Upper lobe of left lung (tissue), 6 donors: ENCODE measurements at places on chromosomes 4 and X.

GRCh38 chrX:66126662-66127061 is 37.4 kb upstream of the HEPH start:
- H3K36me3 ChIP-seq = no peaks in the 10 kb centered on the region
- no peaks in the 10 kb centered on the region for H3K4me1 ChIP-seq
- H3K4me3 ChIP-seq = no peak overlapping the region
- no peak for DNase-seq

- no peaks in the 10 kb centered on the region for H3K36me3 ChIP-seq
- peak overlapping the region; percentile 87 for H3K4me3 ChIP-seq
- H3K27ac ChIP-seq = peak overlapping the region; percentile 85
These were observed 746 bp downstream of the PPAT start for GRCh38 chr4:56434599-56435139.

GRCh38 chr4:53576676-53577372 is 14.5 kb downstream of the LNX1 start:
- DNase-seq = no peak
- H3K27ac ChIP-seq = no peak overlapping the region

GRCh38 chrX:49101629-49101984 is 21.9 kb upstream of the WDR45 start:
- peaks cover 2% of the 10 kb centered on the region for H3K4me1 ChIP-seq
- DNase-seq = no peak

DNA sequence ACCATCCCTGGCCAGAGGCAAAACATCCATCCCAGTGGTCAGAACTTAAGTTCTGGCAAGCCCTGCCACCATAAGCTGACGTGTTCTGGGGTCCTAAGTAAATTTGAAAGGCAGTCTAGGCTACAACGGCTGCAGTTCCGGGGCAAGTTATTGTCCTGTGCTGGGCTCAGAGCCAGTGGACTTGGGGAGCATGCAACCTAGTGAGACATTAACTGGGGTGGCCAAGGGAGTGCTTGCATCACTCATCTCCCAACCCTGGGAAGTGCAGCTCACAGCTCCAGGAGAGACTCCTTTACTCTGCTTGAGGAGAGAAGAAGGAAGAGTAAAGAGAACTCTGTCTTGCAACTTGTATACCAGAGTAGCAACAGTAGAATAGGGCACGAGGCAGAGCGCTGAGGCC is 425.4 kb upstream of the PITX2 start:
- no peak overlapping the region for H3K27ac ChIP-seq
- H3K27me3 ChIP-seq = no peaks in the 10 kb centered on the region
- no peaks in the 10 kb centered on the region for H3K4me1 ChIP-seq
- no peaks in the 10 kb centered on the region for H3K36me3 ChIP-seq
- no peak for DNase-seq
- H3K4me3 ChIP-seq = no peak overlapping the region
